ENCODE measurements at places on chromosomes 13 and 19. TPM values are rescaled to one million over a fixed set of nuclear protein-coding genes. Genes with fewer than 3 reads are reported as not detected.

The LAIR1 gene
- 75.0 TPM for total RNA-seq

The ZNF600 gene
- 47.3 TPM for total RNA-seq

The DNAJC3 gene
- total RNA-seq: 14.9 TPM

The LRG1 gene
- not detected for total RNA-seq

The DCAF15 gene
- 106 TPM for total RNA-seq

DNA sequence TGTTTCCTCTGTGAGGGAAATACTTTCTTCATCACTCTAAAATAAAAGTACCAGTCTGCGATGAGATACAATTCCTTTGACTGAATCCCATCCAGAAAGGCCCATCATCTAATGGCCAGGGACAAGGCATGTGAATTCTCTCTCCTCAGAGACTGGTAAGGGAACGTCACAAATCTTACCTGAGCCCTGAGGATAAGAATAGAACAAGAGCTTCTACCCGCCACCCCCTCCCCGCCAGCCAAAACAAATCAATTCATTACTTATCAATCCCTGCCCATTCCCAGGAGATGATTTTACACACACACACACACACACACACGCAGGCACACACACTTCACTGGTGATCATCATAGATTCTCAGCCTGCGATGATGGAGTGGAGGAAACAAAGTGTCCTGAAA is 198.7 kb downstream of the DNAJC15 start:
- DNase-seq: no peak

- peak; percentile 48 for DNase-seq
These were observed 23.2 kb downstream of the RFX2 start for GRCh38 chr19:6087074-6087571.

DNA sequence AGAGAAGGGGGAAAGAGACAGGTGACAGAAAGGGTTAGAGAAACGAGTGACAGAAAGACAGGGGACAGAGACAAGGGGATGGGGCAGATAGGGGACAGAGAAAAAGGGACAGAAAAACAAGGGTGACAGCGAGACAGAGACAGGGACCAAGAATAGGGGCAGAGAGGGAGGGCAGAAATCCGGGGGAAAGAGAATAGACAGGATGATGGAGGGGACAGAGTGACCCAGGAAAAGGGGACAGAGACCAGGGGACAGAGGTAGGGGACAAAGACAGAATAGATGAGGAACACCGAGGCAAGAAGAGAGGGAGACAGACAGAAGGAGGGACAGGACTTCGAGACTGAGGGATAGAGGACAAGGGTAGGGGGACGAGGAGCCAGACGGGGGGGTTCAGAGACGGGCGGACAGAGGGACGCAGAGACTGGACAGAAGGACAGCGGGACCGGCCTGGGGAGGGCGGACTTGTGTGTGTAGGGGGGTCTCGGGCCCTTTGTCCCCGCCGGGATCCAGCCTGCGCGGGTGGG is 593 bp downstream of the CADM4 start:
- DNase-seq: no peak

DNA sequence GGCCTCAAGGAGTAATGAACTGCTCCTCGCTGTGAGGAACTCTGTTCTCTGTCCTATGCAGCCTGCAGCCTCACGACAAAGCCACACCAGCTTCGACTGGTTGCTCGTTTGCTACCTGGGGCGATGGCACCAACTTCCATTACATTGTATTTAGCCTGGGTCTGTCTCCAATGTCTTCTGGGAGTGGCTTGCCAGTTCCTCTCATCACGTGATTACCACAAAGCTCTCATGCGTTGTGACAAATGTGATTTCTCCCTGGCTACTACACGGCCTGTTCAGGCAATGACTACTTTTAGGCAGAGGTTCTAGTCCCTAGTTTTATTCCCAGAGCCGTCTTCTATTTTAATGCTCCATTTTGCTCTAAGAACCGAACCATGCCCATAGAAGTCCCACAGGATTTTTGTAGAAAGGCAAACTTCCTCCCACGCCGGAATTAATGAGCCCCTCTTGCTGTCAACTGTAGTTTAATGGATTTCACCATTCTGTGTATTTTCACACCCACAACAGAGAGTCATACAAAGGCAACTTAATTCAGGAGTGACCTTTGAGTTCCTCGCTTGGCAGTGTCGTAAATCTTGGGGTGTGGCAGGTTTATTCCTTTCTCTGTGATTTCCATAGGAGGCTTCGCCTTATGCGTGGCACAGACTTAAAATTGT is 351.9 kb downstream of the EFNB2 start:
- DNase-seq: no peak

Measured in activated naive CD8-positive, alpha-beta T cell treated with anti-CD3 and anti-CD28 coated beads, Interleukin-2, amount 10 ng/mL, durations not matched to agents 7 days and 5 days (primary cell).